ENCODE measurements at places on chromosomes 6 and 20.
A peak's percentile ranks its signal among the peaks of the same experiment; 100 is the strongest.

- no peak for DNase-seq
These were observed 41.9 kb upstream of the TAB2 start for GRCh38 chr6:149275621-149276020.

- no peak for DNase-seq
These were observed 19.0 kb upstream of the PREX1 start for GRCh38 chr20:48846516-48847492.

- DNase-seq, result no peak
These were observed 16.6 kb downstream of the TP53RK start for GRCh38 chr20:46672543-46673148.

DNA sequence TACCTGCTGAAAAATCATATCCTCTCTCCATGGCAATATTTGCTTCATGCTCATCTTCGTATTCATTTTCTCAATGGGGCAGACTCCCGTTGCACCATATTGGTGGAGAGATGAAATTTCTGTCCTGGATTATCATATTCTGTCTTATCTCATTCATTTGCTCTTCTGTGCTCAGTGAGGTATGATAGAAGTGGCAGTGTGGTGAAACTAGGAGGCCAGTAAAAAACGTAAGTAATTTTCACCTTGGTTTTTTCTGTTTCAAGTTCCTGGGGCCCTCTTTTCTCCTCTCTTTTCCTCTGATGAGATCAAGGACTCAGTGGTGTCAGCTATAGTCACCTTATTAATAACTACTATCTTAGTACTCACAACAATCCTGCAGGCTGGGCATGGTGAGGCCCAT is 182.5 kb upstream of the HDAC2 start:
- DNase-seq, result no peak

GRCh38 chr6:158769234-158769770 is 49.9 kb downstream of the EZR start:
- no peak for DNase-seq

GRCh38 chr20:836190-836589 is 2.7 kb downstream of the FAM110A start:
- no peak for DNase-seq

DNA sequence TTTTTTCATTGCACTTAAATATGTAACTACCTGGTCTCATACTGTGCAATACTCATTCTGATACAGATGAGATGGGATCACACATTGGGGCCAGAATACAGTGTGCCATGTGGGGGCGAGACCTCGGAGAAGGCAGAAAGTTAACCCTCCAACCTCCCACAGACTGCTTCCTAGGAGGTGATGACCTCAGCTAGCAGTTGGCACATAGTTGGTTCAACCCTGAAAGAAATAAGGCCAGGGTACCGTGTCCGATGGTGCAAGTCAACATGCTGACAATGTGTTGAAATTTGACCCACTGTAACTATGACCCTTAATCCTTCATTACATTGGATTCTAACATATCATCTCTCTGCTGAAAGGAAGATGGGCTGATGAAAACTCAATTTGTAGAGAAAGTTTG is 61.9 kb downstream of the GJA10 start:
- no peak for DNase-seq

- no peak for DNase-seq
These were observed 312.3 kb downstream of the TAF4 start for GRCh38 chr20:61753316-61753942.

- DNase-seq, result no peak
These were observed 75.4 kb downstream of the KIF16B start for GRCh38 chr20:16497896-16498295.

- no peak for DNase-seq
These were observed 347.7 kb downstream of the PRKN start for GRCh38 chr6:162379757-162380409.

GRCh38 chr6:42316981-42317380 is 99.3 kb upstream of the MRPS10 start:
- DNase-seq, result no peak

GRCh38 chr20:25135031-25135430 is 53.1 kb upstream of the VSX1 start:
- no peak for DNase-seq

DNA sequence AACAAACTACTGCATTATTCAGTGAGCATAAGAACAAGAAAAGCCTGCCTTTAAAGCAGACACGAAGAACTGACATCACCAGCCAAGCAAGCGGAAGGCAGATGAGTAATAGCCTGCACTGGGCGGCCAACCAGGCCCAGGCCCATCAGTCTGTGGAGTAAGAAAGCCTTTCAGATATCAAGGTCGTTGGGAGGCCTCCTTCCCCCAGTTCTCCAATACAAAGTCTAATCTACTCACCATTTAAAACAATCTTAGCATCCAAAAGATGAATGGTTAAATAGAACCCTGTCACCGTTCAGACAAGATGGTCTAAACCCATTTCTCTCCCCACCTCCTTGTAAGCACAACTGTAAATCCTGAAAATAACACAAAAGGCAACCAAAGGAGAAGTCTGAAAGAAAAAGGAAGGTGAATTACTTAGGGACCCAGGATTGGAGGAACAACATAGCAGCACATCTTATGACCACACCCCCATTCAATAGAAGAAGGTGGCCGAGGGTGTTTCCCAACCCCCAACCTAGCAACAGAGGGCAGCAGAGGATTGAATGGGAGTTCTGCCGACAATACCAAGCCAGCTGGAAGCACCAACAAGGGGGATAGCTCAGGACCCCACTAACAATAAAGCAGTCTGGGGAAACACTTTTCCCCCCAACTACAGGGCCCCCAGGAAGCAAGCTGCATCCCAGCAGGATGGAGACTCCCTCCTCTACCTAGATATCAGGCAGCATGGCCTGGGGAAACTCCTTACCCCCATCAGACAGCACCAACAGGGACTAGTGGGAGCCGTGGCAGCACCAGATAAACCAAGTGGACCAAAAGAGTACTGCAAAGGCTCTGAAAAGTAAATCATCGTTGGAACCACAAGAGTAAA is 67.9 kb downstream of the ZHX3 start:
- DNase-seq, result peak; percentile 33

GRCh38 chr6:170113141-170113540 is 177.7 kb downstream of the DLL1 start:
- no peak for DNase-seq

- no peak for DNase-seq
These were observed 12.0 kb upstream of the LTA start for GRCh38 chr6:31559958-31560696.

DNA sequence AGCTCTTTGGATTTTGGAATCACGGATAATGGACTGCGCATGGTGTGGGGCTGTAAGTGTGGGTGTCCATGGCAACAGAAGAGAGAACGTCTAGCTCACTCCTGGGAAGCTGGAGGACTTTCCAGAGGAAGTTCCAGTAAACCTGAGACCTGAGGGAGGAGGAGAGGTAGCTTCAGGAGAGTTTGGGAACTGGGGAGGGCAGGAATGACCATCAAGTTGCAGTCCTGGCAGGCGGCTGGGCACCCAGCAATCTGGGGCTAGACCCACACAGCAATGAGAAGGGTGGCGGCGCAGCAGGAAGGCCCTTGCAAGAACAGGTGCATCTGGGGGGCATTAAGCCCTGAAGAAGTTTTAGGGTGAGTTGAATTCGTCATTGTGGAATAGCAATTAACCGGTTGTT is 95.9 kb downstream of the FOXC1 start:
- DNase-seq, result no peak

DNA sequence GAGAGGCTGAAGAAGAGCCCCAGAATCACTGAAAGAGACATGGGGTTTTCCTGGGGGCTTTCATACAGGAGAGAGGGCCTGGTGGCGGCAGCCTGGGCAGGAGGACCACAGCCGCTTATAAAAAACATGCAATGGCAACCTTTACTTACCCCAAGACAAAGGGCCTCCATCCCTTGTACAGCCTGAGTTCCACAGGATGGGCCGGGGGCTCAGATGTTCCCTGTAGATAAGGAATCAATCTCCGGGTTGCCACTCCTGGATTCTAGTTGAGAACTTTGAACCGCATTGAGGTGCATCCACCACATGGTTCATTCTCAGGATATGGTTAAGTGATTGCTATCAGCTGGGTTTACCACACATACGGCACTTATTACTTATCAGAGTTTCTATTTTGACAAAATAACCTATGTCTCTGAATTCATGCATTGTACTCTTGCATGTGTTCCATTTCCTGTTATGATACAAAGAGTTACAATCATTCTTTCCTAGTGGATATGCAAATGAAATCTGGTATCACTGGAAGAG is 677.6 kb downstream of the KIF16B start:
- DNase-seq, result no peak

- DNase-seq, result no peak
These were observed 30.1 kb downstream of the FBXO9 start for GRCh38 chr6:53095270-53095669.

DNA sequence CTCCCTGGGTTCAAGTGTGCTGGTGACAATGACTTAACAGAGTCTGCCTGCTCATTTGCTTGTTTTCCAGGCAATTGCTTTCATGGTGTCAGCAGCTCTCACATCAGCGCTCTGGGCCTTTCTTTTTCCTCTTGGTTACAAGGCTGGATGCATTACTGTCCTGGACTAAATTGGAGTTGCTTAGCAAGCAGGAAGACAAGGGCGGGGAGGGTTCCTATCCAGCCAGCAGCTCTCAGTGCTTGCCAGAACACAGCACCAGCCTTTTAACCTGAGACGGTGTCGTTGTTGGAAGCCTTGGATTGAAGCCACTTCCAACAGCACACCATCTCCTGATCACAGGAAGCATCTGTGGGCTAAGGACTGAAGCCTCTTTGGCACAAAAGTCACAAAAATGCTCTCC is 606.9 kb downstream of the CDH26 start:
- DNase-seq, result no peak

- DNase-seq, result peak; percentile 4
These were observed 42.5 kb upstream of the PNISR start for GRCh38 chr6:99467509-99468106.

GRCh38 chr20:9488063-9488462 is 26.3 kb upstream of the LAMP5 start:
- no peak for DNase-seq

Measured in right kidney (tissue), 9 donors.